ENCODE measurements at places on chromosomes 1 and 21.

DNA sequence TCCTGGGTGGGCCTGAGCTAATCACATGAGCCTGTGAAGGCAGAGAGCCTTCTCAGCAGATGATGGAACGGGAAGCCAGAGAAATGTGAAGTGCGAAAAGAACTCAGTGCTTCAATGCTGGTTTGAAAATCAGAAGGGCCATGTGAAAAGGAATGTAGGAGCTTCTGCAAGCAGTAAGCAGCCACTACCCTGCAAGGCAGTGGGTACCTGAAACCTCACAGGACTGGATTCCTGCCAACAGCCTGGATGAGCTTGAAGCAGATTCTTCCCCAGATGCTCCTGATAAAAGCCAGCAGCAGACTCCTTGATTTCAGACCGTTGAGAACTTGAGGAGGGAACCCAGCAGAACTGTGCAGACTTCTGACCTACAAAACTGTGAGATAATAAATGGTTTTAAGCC is 158.6 kb downstream of the SYT2 start:
- no peak for DNase-seq

GRCh38 chr1:207838156-207839082 is 72.5 kb downstream of the CD34 start:
- no peak for DNase-seq

DNA sequence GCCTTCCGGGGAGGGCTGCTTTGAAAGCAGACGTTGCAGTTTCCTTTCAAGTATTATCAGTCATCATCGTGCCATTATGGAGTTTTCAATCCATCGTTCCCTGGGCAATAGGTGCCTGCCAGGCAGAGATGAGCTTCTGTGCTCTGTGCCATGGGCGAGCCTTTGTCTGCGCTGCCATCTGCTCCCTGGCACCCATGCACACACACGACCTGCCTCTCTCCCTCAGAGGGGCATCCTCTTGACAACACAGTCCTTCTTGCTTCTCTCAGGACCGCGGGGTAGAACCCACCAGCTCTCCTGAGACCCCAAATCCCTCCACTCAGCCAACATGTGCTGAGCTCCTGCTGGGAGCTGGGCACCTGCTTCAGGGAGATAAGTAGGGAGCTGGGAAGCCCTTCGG is 149.3 kb downstream of the HMGB4 start:
- no peak for DNase-seq

DNA sequence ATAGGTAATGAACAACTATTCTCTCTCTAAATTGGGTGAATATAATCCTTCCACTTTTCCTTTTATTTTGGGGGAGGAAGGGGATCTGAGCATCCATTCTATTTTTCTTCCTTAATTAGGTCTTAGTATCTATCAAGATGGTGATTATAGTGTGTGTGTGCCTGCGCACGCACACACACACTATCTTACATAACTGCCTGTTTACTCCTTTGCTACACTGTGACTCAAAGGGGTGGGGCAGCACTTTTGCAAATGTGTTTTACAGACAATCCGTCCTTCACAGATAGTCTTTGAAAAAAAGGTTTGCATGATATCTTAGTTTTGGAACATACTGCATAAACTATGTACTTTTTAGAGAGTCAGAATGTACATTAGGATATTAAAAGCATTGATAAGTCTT is 191.5 kb downstream of the SDCCAG8 start:
- no peak for DNase-seq

GRCh38 chr1:226248091-226248490 is 24.6 kb downstream of the MIXL1 start:
- DNase-seq, result no peak

- no peak for DNase-seq
These were observed 4.5 kb downstream of the TMCC2 start for GRCh38 chr1:205232127-205232820.

DNA sequence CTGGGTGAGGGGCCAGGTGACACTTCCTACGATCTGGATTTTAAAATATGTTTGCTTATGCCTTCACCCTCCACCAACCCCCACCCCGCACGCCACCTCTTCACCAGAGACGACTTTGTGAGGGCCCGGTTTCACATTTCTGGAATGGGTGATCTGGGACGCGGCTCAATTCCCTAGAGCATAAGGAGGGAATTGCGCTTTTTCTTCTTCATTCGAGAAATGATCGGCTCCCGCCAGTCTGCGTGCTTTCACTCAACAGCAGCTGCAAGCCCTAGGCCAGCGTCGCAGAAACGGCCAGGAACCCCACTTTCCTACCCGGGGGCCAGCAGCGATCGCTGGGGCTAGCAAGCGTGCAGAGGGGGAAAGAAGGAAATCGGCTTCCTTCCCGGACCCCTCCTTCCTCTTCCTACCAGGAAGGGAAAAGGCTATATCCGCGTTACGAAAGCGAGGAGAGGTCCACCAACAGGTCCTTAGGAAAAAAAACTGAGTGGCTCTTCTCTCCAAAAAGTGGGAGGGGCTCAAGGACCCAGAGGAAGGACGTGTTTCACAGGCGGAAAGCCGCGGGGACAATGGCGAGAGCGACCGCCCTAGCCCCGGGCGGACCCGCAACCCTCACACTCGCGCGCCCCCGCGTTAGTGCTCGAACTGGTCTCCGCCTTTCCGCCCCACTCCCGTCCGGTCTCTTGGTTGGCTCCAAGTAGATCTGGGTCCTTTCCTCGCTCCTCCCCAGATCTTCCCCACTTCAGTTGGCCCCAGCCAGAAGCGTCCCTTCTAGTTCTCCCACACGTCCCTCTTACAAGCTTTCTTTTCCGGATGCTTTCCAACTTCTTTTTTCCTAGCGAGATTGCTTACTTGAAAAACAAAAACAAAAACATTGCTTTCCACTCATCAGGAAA is 1.1 kb upstream of the ADAMTS1 start:
- peak; percentile 82 for DNase-seq

- DNase-seq, result no peak
These were observed 632 bp downstream of the PEX19 start for GRCh38 chr1:160284220-160284781.

GRCh38 chr1:31725777-31726535 is 22.1 kb upstream of the COL16A1 start:
- no peak for DNase-seq

DNA sequence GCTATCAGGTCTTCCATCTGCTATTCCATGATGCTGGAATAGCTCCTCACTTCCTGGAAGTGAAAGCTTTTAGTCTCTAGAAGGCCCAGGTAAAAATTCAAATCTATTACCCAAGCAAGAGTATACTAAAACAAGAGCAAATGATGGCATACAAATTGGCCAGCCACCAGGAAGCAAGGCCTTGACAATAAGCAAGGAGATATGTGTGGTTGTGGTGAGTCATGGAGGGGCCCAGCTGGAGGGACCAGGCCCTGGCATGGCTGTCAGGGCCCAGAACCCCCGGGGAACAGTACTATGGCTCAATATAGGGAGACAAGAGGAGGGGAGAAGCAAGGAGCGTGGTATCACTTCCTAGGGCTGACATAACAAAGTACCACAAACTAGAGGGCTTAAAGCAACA is 358.7 kb downstream of the RRAGC start:
- DNase-seq, result no peak

- DNase-seq, result no peak
These were observed 46.0 kb upstream of the IL12RB2 start for GRCh38 chr1:67261680-67262079.

GRCh38 chr1:84442256-84442655 is 36.8 kb upstream of the RPF1 start:
- no peak for DNase-seq

Measured in SJSA1 (cell line).